Amniotic stem cell (primary cell): ENCODE measurements at places on chromosomes 16 and 17.

- DNase-seq: no peak
These were observed 22.2 kb downstream of the WSCD1 start for GRCh38 chr17:6092182-6092902.

- DNase-seq: no peak
These were observed 13.4 kb downstream of the WFDC1 start for GRCh38 chr16:84308120-84308519.

- DNase-seq: no peak
These were observed 78.3 kb downstream of the IRX5 start for GRCh38 chr16:55008836-55009510.

DNA sequence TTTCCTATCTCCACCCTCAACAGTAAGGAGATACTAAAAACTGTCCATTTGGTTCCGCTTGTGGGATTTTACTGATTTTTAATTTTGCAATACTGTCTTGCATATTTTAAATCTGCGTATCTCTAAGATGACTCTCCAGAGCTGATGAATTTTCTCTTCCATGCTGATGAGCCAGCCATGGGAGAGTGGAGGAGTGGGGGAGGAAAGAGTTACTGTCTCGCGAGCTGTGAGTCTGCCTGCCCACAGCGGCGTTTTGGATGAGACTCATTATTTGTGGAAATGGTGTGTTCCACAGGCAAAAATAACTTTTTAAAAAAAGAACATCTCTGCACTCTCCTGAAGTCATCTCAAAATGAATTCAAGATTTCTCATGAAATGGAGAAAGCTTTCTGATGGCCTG, 34.6 kb upstream of the MYOCD start:
- DNase-seq: no peak

DNA sequence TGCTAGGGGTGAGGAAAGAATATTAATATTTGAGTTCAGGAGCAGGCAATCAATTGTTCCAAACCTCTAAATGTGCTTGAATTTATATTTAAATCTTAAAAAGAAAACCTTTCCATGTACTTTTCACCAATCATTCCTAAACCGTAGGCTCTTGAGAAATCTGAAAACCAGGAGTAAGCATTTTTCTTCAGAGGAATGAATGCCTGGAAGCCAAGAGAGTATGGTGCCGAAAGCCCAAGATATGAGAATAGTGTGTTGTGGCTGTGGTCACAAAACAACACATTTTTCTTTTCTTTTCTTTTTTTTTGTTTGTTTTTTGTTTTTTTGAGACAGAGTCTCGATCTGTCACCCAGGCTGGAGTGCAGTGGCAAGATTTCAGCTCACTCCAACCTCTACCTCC, 37.6 kb downstream of the TEX2 start:
- DNase-seq: no peak

DNA sequence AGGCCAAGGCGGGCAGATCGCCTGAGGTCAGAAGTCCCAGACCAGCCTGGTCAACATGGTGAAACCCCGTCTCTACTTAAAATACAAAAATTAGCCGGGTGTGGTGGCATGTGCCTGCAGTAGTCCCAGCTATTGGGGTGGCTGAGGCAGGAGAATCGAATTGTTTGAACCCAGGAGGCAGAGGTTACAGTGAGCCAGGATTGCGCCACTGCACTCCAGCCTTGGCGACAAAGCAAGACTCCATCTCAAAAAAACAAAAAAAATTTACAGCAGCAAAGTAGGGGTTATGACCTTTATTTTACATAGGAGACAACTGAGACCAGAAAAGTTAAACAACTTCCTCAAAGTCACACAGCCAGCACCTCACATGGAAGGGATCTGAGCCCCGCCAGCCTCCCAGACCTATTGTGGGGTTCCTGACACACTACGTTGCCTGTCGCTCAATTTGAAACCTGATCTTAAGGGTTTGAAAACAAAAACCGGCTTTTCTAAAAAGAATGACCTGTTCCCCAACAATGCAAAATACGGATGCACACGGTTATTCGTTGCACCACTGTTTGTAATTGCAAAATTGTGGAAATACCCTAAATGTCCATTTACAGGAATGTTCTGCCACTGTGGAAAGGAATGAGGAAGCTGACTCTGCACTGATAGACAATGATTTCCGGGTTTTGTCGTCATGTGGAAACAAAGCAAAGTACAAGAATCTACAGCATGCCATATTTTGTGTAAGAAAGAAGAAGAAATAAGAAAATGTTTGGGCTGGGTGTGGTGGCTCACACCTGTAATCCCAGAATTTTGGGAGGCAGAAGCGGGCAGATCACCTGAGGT, 77.2 kb downstream of the CNGB1 start:
- no peak for DNase-seq

DNA sequence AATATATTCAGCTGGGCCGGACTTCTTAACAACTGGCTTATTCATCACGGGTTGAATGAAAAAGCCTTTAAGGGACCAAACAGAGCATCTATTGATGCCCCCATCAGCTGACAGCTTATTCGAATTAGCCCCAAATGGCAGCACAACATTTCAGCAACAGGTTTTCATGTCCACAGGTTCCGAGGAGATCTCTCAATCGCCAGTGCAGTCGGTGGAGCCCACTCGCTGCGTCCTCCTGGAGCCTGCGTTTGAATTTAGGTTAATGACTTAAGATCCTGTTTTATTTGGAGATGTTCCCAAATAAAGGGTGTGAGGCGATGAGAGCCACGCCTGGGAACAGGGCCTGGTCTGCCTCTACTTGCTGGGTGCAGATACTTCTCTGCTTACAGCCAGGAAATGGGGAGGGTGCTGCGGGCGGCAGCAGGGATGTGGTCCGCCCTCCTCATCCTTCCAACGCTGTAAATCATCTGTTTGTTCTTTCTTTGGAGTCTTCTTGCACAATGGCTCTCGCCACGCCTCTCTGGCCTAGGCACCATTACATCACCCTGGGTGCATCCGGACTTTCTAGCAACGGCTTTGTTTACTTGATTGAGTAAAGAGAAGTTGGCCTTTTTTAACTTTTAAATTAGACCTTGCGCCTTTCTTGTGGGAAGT, 22.6 kb downstream of the NDE1 start:
- peak; percentile 44 for DNase-seq

- DNase-seq: peak; percentile 25
These were observed 376.3 kb downstream of the CNTNAP4 start for GRCh38 chr16:76653390-76654026.
